Cardiac fibroblast (primary cell): ENCODE measurements at places on chromosomes 5 and 9.

DNA sequence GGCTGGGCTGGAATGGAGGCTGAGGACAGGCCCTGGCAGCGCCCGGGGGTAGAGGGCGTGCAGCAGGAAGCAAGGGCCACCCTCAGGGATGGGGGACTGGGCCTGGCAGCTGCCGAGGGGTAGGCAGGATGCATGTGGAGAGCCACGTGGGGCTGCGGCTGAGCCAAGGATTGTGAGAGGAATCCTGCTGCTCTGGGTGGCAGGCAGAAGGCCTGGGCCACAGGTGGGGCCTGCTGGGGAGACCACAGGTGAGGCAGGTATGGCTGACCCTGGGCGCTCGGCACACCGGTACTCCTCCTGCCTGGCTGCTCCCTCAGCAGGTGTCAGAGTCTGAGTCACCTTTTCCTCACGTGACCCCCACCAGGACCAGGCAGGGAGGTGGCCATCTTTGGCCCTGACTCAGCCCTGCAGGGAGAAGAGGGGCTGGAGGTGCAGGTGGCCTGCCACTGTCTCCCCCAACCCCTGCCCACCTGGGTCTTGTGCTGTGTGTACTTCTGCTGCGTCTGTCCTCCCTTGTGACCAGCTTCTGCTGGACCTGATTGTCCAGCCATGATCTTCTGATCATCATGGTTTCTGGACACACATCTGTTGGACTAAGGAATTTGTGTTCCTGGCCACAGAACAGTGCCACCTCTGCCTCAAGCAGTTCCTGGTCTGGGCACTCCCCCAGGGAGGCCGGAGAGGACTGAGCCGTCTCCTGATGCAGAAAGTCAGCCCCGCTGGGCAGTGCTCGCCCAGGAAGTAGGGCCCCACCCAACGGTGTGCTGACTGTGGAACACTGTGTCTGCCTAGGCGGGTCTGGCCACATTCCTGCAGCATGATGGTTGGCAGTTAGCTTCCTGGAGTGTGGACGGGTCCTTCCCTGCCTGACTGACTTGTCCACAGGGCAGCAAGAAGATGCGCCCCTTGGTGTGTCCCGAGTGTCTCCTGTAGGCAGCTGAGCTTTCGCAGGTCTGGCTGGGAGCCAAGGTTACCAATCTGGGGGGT lies 6.4 kb downstream of the ARRDC1 start:
- DNase-seq: peak; percentile 90

DNA sequence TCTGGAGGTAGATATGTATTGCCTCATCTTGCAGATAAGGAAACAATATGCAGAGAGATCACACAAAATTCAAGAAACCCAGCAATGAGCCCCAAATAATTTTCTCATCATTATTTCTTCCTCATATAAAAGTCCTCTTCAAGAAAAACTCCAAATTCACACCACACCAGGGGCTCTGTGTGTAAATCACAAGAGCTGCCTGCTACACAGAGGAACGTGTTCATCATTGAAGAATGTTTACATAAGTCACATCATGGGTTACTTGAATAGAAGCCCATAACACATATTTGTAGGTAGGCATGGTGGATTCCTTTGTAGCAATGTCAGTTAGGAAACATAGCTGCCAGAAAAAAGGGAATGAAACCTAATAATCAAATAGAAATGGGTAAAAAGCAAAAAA lies 308.1 kb upstream of the TLE4 start:
- peak; percentile 30 for DNase-seq

DNA sequence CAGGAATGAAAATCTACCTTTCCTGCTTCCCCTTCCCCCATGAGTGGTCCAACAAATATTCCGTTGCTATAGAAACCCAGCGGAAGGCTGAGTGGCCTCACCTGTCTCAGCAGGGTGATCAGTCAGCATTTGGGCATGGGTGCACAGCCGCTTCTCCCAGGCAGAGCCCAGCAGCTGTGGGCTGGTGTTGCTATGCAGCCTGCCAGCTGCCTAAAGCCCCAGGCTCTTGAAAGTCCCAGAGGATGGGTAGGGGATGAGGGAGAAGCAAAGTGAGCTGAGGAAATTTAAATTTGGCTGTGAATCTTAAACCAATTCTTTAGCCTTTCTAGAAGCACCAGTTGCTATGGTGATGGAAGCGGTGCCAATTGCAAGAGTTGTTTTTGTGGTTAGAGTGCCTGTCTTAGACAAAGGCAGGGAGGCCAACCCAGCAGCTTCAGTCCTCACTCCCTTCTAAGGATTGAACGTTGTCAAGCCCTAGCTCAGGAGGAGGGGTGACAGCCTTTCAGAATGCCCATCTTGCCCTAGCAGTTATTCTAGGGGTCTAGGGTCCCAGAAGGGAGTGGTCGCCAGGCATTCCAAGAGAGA lies 151.5 kb upstream of the PITX1 start:
- peak; percentile 38 for DNase-seq

- peak; percentile 80 for DNase-seq
These were observed 24.1 kb downstream of the PCSK1 start for GRCh38 chr5:96408841-96409538.

DNA sequence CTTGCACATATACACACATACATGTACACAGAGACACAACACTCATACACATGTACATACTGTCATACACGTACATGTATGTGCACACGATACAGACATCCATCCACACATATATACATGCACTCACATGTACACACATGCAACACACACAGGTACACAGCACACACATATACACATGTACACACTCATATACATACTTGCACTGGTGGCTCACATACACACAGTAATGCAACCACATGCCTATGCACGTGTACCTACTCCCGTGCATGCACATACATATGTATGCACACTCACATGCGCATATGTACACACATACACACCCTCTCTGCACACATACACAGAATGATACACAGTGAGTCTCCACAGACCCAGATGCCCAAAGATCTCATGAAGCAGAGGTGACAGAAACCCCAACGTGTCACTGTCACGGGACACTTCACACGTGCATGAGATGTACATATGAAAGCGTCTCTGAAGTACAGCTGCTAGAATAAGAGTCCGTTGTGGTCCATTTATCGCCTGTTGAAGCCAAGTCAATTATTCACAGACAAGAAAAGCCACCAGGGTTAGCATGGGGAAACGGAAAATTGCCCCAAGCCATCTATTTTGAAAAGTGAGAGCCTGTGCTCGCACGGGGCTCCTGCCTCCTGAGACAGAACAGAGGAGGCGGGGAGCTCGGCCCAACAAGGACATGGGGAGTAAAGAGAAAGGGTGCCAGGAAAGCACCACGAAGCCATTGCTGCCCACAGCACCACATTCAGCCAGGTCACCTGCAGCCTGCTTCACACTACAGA lies 24.9 kb downstream of the LPCAT1 start:
- DNase-seq: no peak

- DNase-seq: peak; percentile 28
These were observed 110.4 kb downstream of the TLE4 start for GRCh38 chr9:79682076-79682736.

- DNase-seq: peak; percentile 52
These were observed 1.9 kb downstream of the VLDLR start for GRCh38 chr9:2623288-2624050.

- no peak for DNase-seq
These were observed 155.6 kb downstream of the TRIM32 start for GRCh38 chr9:116842658-116843057.

DNA sequence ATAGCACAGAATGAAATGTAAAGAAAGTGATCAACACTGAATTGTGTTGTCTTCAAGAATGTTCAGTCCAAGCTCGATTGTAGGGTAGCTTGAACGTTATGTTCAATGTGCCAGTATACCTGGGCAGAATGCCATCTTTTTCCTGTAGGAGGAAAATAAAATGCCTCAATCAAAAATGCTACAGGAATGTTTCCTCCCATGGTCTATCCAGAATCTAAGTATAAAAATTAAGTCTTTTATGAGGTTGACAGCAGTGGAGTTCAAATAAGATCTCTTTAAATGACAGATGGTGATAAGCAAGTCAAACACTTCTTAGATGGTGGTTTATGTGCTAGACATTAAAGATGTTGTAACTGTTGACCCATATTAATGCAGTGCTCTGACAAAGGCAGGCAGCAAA lies 488.6 kb downstream of the CSNK1G3 start:
- DNase-seq: peak; percentile 12

DNA sequence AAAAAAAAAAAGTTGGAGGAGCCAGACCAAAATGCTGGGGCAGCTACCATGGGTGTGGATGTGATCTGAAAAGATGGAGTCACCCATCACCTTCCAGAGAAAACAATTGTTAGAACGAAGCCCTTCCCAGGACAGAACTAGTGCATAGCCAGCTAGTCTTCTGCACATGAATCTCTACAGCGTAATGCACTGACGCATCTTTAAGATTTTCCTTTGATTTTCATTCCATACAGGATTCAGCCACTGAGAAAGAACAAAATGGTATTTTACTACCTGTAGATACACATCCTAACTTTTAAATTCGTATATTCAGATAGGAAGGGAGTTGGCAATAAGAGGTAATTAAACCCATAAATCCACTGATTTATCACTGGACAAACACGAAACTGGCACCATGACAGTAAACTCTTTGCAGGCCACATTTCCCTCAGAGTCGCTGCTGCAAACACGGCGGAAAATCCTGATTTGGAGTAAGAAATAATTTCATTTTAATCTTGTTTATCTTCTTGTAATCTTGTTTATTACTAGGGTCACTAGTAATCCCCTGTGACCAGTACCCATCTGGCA lies 206.6 kb downstream of the SPOCK1 start:
- DNase-seq: no peak

GRCh38 chr9:86187121-86187520 lies 72.3 kb downstream of the C9orf153 start:
- no peak for DNase-seq

DNA sequence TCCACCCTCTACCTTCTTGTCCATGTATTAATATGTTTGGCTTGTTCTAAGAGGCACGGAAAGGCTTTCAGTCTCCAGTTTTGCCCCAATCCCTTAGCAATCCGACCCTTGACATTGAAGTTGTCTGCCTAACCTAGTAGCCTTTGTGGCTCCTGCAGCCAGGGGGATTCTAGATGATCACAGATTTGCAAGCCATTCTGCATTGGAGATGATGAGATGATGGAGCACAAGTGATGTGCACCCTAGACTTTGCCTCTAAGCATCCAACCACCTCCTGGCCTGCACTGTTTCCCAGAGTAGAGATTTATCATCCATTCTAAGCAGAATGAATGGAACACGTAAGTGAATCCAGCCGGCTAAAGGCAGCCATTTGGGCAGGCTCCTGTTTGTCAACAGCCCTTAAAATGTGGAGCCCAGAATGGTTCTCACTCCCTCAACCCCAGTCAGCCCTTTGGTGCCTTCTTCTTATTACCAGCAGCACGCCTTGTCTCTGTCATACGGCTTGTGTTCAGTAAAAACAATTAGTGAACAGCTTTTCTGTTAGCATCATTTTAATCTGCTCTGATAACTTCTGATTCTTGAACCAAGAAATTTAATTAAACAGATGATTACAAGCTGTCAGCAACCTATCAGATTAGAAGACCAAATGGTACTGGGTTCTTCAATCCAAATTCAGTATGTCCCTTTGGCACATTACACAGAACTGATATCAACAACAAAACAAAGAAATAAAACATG lies 5.7 kb upstream of the TRAF1 start:
- no peak for DNase-seq

DNA sequence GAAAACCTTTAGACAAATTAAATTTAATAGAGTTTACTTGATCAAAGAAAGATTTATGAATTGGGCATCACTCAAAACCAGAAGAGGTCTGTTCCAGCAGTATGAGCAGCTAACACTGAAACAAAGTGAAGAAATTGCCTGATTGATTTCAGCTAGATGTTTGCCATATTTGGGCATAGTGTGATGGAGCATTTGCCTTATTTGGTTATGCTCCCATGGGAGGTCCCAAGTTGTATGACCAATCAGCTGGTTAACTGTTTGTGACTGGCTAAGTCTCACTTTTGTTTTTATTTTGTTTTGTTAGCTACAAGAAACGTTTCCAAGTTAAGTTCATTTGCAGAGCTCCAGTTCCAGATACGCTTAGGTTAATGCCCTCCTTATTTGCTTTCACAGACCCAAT lies 53.3 kb upstream of the LMNB1 start:
- no peak for DNase-seq

GRCh38 chr5:17157916-17158529 lies 59.4 kb upstream of the BASP1 start:
- DNase-seq: peak; percentile 92

GRCh38 chr9:95874303-95874988 lies 1.0 kb upstream of the ERCC6L2 start:
- DNase-seq: peak; percentile 11

DNA sequence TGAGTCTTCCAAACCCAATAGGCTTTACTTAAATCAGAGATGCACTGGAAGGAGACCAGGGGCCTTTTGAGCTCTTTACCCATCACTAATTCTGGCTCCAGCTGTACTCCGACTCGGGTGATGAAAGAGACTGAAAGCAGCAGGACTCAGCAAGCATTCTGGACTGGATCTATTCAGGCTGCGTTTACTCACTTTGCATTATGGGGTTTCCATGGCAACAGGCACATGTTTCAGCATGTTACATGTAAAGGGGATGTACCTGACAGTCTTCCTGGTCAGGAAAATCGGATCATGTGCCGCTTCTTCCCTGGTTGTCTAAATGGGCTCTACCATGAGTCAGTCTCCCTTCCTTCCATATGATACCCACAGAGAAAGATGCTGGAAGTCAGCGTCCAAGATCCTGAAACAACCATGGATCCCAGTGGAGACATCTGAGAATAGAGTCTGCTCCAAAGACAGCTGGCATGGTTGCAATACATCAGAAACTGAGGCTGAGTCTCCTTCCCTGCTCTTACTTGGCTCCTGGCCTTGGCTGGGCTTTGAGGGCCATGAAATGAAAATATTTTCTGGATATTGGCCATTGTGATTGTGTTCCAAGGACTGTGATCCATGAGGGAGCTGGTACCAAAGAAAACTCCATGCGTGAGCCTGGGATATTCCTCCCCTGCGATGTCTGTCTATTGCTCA lies 102.5 kb upstream of the TNC start:
- DNase-seq: no peak

DNA sequence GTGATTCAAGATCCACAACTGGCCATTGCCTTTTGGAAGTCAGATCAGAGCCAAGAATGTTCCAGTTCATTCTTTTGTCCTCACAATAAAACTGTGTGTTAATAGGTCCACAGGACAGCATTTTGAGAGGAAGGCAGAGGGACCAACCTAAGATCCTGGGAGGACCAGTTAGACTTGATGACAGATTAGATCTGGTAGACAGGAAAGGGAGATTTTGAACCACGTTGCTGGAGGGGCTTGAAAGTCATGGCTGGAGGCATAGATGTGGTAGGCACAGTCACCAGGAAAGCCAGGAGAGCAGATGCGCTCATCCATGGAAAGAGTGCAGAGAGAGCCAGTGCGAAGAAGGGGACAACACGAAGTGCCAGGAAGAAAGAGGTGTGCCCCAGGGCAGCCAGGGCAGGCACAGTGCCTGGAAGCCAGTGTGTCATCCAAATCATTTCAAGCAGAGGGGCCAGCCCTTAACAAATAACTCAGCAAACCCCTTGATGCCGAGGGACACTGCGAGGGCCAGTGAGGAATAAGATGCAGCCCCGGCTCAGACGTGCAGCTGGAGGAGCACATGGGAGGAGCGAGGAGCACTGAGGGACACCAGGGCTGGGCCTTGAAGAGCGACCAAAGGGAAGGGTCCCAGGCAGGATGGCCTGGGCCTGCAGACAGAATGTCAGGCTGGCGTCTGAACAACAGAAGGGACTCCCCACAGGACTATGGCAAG lies 12.8 kb upstream of the SLC2A8 start:
- DNase-seq: no peak
